ENCODE measurements at places on chromosomes 6 and 20.

DNA sequence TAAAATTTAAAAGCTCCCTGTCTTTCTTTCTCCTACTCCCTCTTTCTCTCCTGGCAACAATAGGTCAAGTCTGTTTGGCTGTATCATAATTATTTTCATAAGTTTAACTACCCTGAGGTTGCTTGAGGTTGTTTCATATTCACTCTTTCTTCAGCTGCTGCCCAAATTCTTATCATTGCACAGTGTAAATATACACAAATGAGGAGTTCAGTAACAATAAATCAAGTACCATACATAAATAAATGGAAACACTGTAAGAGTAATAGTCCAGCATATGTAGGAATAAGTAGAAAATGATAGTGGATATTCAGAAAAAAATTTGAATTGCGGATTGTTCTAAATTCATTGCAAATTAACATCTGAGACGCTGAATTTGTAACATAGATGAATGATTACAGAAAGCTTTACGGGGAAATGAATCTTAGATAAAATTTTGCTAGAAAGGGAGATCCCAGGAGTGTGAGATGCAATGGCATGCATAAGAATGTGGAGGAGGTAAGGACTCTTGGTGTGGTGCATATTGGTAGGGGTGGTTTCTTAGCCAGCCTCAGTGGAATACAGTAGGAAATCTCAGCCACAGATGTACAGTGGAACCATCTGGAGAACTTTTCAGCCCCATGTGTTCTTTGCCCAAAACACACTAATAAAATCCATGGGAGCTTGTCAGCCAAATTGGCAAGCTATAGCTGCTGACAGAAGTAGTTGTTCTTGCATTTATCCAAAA is 480.7 kb downstream of the HTR1B start:
- DNase-seq = no peak

DNA sequence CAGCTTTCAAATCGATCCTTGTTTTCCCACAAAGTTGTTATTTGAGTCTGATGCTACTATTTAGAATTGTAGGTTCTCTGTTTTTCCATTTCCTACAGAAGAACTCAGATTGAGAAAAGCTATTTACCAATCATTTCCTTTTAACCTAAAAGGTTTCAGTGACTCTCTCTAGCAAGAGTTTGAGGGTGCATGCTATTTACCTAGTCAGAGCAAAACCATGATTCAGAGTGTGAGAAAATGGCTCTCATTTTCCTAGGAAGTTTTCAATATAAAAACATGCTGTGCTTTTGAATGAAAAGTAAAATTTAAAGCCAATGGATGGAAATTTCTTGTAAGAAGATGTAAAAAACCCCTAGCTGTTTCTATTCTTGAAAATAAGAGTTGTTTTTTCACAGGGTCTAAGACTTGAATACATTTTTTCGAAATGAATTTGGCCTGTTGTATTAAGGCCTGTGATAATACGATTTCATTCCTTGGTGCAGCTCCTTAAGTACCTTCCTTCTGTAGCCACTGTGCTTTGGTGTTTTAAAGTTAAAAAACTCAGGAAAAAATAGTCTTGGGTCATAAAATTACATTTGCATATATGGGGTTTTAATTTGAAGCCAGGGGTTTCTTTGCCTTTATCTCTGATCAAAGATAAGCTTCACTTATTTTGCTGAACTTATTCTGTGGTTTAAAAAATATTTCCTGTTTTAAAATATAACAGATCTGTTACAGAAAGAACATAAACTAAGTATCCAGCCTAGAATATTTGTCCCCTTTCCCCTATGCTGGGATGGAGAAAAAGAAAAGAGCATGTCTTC is 18.0 kb upstream of the RSPH3 start:
- no peak for DNase-seq

DNA sequence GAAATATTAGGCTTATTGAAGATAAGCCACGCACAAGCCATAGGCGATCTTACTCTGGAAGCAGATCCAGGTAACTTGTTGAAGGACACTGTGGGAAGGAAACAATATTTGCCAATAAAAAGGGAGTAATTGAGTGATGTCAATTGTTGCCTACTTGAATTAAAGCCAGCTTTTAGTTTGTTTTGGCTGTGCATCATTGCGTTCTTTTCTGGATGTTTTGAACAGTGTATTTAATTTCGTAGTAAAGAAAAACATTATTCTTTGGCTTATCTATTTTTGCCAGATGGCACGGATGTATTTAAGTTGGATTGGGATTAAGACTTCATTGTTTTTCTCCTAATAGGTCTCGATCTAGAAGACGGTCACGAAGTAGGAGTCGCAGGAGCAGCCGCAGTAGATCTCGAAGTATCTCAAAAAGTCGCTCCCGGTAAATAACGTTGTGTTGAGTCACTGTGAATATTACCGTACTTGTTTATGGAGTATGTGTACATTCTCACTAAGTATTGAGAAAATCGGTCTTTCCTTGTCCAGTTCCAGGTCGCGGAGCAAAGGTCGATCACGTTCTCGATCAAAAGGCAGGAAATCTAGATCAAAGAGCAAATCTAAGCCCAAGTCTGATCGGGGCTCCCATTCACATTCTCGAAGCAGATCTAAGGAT is 2.6 kb downstream of the SRSF6 start:
- DNase-seq = no peak

GRCh38 chr20:50004229-50004628 is 21.4 kb downstream of the SNAI1 start:
- DNase-seq = no peak

DNA sequence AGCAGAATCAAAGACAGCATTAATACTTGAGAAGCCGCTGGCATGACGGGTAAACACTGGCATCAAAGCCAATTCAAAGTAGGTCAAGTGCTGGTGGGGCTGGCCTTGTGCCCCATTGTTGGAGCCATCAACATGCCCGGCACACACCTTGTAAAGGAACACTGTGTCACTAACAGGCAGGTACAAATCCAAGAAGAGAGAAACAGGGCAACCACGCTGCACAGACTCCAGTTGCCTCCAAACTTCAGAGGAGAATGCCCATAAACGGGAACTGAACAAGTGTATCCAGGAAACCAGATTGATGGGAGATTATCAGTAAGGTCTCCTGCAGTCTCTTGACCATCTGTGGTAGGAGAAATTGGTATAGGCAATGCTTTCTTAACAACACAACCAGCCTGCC is 127.0 kb upstream of the STXBP5 start:
- DNase-seq = peak; percentile 64

GRCh38 chr6:54613596-54613995 is 233.0 kb upstream of the FAM83B start:
- no peak for DNase-seq

- no peak for DNase-seq
These were observed 22.2 kb upstream of the NCOA3 start for GRCh38 chr20:47479506-47479905.

- no peak for DNase-seq
These were observed 98.3 kb downstream of the HAO1 start for GRCh38 chr20:7841971-7842310.

DNA sequence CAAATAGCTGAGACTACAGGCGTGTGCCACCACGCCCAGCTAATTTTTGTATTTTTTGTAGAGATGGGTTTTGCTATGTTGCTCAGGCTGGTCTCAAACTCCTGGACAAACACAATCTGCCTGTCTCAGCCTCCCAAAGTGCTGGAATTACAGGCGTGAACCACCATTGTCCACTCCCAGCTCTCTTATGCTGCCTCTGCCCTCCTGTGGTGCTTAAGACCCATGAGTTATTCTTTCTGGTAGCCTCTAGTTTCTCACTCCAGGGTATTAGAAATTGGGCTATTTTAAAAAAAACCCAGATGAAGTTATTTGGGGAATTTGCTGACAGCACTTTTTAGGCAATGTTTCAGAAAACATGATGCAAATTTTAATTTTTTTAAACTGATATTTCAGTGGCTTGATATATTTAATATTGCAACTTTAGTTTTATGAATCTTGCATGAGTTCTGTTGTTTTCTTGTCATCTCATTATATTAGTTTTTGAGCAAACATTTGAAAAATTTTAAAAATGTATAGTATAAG is 114.0 kb upstream of the FOXO3 start:
- no peak for DNase-seq

DNA sequence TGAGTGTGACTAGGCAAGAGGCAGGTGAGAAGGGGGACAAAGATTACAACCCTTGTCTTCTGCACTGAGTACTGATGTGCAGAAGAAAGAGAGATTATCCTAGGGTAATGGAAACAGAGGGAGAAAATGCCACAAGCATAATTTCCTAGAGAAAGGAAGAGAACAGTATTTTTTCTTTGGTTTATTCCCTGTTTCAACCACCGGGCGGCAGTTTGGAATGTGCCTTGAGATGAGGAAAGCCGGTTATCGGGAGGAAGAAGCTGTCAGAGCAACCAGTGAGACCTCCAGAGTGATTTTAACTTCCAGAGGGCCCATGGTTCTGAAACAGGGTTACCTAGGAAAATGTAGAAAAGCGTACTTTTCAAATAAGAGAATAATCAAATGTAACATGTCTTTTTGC is 121.4 kb downstream of the REV3L start:
- DNase-seq = peak; percentile 58

GRCh38 chr6:157991067-157991432 is 9.4 kb downstream of the SYNJ2 start:
- DNase-seq = no peak

GRCh38 chr6:142825760-142826159 is 119.2 kb downstream of the HIVEP2 start:
- DNase-seq = no peak

GRCh38 chr6:3501826-3502500 is 45.1 kb upstream of the SLC22A23 start:
- no peak for DNase-seq

DNA sequence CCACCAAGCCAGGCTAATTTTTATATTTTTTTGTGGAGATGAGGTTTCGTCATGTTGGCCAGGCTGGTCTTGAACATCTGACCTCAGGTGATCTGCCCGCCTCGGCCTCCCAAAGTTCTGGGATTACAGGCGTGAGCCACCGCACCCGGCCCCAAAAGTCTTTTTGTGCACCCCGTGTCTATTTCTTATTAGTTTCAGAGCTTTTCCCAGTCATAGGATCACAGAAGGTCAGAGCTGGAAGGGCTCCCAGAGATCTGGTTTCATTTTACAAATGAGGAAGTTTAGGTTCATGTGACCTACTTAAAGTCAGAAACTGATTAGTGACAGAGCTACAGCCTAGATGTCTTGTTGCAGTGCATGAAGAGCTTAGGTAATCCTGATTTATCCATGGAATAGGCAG is 1.6 kb upstream of the OGFRL1 start:
- DNase-seq = peak; percentile 54

DNA sequence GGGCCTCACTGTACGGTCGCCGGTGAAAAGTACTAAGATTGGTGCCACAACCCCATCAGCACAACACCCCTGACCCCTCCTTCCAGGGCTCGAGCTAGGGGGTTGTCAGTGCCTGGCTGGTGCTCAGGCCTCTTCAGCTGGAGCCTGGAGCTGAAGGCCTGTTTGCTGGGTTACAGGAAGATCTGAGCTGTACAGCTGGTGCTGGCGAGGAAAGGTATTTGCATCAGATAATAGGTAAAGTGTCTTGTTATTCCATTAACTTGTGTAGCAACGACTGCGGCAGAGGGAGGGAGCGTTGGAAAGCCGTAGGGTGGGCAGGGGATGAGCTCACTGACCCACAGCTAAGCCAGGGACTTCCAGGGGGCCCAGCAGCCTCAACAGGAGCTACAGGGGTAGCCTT is 15.8 kb upstream of the SIRPA start:
- DNase-seq = no peak

DNA sequence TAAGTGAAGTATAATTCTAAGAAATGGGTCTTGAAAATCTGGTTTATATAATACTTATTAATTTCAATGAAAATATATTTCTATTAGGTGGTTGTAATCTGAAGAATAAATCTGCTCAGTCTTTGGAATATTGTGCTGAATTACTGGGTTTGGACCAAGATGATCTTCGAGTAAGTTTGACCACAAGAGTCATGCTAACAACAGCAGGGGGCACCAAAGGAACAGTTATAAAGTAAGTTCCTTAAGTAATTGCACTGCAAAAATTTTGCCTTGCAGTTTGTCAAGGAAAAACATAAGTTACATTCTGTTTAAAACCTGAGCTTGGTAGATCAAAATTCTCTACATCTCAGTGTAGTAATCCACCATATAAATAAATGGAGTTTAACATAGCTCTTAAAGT is 106.0 kb downstream of the MYO6 start:
- peak; percentile 73 for DNase-seq

GRCh38 chr20:1926237-1926636 is 31.0 kb downstream of the SIRPA start:
- no peak for DNase-seq

DNA sequence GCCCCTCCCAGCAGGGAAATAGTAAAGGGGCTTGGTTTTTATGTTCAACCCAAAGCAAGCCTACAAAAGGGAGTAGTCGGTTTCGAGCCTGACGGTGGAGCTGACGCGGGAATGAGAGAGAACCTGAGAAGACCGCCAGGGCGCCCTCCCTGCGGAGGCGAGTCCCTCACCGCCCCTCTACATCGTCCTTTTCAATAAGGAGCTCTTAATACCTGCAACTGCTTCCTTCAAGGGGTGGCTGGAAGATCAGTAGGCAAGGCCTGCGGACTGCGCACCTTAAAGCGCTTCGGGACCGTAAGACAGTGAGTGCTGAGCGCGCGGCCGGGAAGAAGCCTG is 709 bp upstream of the ZNF76 start:
- DNase-seq = no peak

DNA sequence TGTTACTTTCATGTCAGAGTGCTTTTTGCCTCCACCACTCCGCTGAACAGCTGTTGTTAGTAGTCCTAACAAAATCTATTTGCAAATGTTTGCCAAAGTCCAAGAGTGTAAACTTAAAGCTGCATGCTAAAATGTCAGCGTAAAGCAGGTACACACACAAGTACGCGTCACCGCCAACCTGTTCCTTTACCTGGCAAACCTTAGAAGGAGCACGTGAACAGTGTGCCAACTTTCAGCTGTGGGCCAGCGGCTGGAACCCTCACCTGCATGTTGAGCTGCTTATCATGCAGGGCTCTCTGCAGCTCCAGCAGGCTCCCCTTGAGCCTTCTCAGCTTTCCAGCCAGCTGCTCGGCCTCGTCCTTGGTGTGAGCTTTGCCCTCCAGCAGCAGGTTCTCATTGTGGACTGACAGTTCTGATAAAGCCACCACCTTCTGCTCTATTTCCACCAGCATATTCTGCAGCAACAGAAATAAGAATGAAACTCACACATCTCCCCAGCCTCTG is 359.3 kb downstream of the SYNE1 start:
- no peak for DNase-seq

DNA sequence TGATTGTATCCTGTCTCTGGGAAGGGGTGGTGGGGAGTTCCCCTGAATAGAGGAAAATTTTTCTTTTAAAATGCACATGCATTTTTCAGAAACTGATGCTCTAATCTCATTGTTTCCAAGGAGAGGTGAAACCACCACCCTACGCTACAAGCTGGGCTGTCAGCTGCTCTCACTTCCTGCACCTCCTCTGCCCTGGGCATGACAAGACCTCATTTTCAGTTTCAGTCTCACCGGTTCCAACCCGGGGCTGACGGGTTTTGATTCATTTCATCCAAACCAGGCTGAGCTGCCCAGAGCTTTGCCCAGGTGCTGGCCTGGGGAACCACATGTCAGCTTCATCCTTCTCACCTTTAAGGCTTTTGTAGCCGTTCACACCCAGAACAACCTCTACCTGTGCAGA is 99.7 kb downstream of the EYA2 start:
- DNase-seq = no peak

- DNase-seq = no peak
These were observed 158.8 kb downstream of the KIF6 start for GRCh38 chr6:39566456-39566855.

- DNase-seq = no peak
These were observed 125.4 kb downstream of the RIN2 start for GRCh38 chr20:19883501-19883900.
